Spinal cord (tissue), 10 donors: ENCODE measurements at places on chromosomes 3 and 15.
A peak's percentile ranks its signal among the peaks of the same experiment; 100 is the strongest.

GRCh38 chr3:190125436-190126068 is 4.9 kb upstream of the P3H2 start:
- no peak for DNase-seq

DNA sequence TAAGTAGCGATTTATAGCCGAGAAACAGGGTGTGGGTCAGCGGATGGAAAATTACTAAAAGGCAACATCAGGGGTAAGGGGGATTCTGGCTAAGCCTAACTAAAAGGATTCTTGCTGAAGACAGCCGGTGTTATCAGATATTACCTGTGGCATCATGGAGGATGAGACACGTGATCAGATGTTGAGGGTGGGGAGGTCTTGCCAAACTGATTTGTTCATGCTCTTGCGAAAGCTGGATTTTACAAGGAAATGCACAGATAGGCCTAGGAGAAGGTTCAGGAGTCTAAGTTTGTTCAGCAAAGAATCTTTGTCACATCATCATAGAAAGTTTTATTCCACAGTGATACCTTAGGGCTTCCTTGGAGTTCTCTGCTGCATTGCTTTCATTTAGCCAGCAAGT is 396.8 kb upstream of the TBL1XR1 start:
- no peak for DNase-seq

DNA sequence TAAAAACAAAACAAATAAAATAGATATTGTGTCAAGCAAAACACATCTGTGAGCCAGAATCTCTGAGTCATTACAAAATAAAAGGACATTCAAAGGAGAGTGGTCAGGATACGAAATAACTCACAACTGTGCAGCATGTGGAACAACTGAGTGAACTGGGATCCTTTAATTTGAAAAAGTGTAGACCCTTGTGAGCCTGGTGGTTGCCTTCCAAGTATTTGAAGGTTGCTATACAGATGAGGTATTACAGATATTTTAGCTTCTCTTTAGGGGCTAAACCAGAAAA is 26.7 kb downstream of the KCNMB2 start:
- DNase-seq = no peak

- no peak for DNase-seq
Measured at GRCh38 chr3:184592371-184593219, 31.0 kb downstream of the EPHB3 start.

DNA sequence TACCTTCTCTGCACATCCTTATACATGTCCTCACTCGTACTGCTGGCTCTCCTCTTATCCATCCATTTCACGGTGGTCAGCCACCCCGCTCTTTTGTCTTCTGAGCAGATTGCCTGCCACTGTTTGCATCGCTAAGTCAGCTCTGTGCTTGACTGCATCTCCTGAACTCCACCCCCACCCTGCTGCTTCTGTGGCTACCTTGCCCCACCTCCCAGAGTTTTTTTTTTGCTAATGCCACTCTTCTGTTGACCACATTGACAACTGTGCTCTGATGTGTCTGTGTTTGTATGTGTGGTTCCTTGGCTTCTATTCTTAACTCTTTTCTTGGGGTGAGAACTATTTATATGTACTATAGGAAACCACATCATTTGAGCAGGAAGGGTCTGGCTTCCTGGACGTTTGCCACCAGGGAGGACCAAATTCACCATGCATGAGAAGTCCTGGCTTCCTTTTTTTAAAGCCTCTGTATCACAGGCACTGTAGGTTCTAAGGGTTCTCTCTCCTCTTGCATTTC is 12.8 kb upstream of the MTMR10 start:
- DNase-seq = peak; percentile 9

DNA sequence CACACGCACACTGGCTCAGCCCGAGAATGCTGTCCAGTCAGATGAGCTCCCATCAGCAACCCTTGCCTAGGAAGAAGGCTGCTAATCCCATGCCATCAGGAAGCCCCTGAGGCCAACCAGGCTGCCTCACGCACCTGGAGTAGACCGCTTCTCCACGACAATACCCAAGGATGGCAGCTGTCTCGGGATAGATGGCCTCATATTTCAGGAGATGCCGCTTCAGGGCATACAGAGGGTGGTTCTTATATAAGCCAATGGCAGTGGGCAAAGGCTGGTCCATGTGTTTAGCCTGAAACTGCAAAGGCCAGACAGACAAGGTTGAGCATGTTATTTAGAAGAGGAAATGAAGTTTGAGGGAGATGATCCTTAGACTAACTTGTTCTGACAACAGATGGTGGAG is 22.2 kb downstream of the XPC start:
- no peak for DNase-seq

GRCh38 chr3:197564097-197564843 is 8.5 kb upstream of the BDH1 start:
- DNase-seq = no peak

DNA sequence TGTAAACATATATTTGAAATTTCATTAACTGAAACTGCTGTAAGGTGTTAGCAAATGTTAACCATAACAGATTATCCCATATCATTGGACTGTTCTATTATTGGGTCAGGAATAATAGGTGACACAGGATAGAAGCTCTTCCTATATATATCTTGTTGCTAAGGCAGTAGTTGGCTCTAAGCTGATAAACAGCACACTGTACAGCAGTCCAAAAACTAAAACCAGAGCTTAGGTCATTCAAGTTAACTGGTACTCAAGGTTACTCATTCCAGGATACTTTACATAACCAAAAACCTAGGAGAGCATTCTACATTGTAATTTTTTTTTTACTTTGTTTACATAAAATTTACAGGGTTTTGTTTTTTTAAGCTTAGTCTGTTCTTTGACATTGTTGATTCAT is 8.9 kb downstream of the DNAJC19 start:
- DNase-seq = no peak

DNA sequence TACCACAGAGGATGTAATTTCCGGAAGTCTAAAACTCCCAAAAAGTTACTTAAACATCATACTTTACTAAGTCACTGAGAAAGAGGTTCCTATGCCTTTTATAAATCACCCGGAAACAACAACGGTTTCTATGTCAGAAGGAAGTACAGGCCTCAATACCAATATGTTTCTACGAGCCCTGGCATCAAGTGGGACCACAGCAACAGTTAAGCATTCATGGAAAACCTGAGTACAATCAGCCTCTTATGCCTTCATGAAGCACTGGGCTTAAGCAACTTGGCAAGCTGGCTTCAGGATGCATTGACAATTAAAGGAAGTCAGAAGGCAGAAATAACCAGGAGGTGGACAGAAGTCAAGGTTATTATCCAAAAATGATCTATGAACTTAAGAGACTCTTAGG is 19.1 kb upstream of the B3GNT5 start:
- peak; percentile 81 for DNase-seq

- DNase-seq = no peak
Measured at GRCh38 chr3:185082149-185082548, 70.7 kb downstream of the C3orf70 start.

DNA sequence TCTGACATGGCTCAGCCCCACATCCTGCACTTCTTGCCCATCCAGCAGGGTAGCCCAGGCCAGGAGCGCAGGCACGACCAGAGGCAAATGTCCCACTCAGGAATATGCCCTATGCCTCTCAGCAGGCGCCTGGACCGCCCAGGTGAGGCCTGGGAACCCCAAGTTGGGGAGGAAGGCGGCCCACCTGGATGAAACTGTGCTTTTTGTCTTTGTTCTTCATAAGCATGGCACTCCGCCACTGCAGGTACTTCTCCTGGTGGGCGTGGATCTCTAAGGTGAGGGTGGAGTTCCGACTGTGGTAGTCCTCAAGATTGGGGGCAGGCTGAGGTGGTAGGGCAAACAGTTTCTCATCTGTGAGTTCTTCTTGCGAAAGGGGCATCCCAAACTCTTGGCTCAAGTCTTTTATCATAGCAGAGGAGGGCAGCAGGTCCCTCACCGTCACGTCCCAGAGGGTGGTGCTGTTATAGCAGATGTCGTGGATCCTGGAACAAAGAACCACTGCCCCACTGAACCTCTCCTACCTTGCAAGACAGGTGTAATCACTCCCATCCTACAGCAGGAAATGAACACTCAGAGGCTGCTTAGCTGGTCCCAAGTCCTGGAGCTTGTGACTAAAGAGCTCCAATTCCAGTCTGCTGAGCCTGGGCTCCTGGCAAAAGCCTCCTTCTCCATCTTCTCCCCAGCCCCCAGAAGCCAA is 53.2 kb downstream of the ACAD9 start:
- DNase-seq = no peak

GRCh38 chr15:78107471-78107870 is 15.1 kb downstream of the SH2D7 start:
- DNase-seq = no peak

GRCh38 chr3:53593611-53594010 is 99.2 kb downstream of the CACNA1D start:
- no peak for DNase-seq

DNA sequence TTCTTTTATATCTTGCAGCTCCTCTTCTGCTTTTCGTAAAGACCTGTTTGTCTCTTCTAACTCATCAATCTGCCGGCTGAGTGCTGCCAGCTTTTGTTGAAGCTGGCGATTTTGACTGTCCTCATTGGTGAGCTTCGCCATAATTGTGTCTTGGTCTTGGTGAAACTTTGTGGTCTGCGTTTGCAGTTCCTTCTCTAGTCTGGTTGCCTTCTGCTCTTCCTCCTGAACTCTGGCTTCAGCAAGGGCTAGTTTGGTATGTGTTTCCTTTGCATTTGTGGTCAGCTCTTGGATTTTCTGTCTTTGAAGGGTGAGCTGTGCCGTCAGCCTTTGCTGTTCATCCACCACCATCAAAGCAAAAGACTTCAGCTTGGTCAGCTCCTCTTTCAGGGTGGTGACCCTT is 32.9 kb downstream of the CMSS1 start:
- DNase-seq = no peak

DNA sequence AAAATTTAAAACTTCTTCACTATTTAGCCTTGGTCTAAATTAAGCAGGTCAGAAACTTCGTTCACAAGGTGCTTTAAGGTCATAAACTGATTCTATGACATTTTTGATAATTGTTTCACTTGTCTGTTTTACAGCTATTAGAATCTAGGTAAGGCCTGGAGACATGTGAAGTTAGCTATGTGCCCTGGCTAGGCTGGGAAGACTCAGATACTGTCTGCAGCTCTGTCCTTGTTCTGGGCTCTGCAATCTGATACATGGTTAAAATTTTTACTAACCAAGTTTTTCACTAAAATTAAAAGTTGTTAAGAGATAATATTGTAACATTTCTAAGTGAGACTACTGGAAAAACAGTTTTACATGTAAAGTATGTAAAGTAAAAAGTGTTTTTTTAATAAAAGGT is 479.6 kb upstream of the EPHA6 start:
- DNase-seq = no peak

DNA sequence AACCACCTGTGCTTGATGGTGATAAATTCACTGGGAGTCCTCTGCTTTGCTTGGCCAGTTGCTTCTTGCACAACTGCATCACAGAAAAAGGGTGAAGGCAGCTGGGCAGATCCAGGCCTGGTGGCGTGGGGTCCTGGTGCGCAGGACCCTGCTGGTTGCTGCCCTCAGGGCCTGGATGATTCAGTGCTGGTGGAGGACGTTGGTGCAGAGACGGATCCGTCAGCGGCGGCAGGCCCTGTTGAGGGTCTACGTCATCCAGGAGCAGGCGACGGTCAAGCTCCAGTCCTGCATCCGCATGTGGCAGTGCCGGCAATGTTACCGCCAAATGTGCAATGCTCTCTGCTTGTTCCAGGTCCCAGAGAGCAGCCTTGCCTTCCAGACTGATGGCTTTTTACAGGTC is 31.1 kb upstream of the IQCF2 start:
- no peak for DNase-seq

DNA sequence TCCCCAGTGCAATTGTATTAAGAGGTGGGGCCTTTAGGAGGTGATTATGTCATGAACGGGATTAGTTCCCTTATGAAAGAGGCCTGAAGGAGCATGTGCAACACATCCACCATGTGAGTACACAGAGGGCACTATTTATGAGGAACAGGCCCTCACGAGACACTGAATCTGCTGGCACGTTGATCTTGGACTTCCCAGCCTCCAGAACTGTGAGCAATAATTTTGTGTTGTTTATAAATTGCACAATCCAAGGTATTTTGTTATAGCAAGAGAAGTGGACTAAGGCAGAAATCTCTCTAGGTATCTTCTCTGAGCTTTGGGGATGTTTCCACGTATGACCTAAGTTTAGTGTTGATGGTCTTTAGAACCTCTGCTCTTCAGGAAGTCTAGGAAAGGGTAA is 149.3 kb upstream of the CBLB start:
- DNase-seq = no peak

DNA sequence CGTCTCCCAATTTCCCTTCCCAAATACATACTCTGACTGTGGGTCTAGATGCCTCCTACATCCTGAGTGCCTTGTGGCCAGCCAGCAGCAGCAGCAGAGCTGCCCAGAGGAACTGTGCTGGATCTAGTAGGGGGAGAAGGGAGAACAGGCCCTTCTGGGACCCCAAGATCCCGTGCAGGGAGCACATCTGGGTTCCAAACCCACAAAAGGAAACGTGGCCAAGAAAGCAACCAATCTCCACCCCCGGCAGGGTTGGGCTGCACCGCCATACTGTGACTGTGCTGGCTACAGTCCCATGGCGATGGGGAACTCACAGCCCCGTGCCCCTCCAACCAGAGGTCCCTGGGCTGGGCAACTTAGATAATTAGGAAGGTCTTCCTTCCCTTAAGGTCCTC is 86.3 kb downstream of the PPCDC start:
- DNase-seq = no peak

DNA sequence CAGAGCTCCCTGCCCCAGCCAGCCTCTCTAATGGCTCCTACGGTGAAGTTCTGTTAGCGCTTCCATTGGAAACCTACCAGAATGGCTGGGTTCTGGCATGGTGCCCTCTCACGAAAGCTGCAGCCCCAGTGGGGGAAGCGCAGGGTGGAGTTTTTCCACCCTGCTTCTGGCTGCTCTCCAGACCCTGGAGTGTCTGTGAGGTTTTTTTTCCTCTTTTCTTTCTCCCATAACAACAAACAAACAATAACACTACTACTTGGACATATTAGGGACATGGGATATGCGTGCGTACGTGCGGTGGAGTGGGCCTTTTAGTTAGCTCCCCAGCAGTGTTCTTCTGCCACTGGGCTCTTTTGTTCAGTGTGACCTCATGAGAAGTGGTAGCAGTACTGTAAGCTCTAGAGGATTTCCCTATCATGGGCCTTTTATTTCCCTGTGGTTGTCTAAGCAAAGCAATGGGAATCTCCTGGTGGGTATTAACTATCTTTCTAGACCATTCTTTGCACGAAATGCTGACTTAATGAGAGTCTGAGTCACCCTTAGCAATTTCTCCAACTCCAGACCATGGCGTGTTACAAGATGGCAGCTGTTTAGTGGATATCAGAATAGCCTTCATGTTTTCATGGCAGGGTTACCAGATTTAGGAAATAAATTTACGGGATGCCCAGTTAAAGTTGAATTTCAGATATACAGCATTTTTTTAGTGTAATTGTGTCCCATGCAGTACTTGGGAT is 161.9 kb downstream of the FNDC3B start:
- DNase-seq = peak; percentile 76

- peak; percentile 30 for DNase-seq
Measured at GRCh38 chr15:93771196-93772030, 459.9 kb upstream of the MCTP2 start.

- no peak for DNase-seq
Measured at GRCh38 chr3:131282379-131282778, 99.2 kb upstream of the NUDT16 start.

DNA sequence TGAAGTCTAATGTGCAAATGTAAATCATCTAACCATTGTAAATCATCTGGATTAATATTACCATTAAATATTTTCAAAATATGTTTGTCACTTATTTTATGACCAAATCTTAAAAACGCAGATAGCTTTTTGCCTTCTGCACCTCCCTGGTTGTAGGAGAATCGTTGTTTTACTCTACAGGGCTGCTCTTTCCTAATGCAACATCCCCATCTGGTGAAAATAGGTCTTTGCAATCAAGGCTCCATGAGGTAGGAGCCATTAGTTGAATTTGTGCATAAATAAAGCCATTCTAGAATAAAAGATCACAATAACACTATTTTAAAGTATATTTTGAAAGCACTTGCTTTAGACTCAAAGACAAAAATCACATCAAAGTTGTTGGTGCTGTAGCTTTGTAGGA is 535.6 kb upstream of the AGTR1 start:
- peak; percentile 42 for DNase-seq
